Lower leg skin (tissue), 4 donors: ENCODE measurements at places on chromosomes 7 and 10. TPM values are rescaled to one million over a fixed set of nuclear protein-coding genes. Genes with fewer than 3 reads are reported as not detected.

DNA sequence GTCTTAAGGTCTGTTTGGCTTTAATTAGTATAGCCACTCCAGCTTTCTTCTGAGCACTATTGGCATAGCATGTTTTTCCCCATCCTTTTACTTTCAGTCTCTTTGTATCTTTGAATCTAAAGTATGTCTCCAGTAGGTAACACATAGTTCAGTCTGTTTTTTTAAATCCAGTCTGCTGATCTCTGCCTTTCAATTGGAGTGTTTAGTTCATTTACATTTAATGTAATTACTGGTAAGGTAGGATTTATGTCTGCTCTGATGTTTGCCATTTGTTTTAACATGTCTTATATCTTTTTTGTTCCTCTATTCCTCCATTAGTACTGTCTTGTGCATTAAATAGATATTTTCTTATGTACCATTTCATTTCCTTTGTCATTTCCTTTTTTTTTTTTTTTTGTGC is 72.5 kb downstream of the EXOC6 start:
- no peak for DNase-seq

IFIT1B gene
- total RNA-seq, result not detected

GRCh38 chr10:52762088-52762487 is 10.5 kb downstream of the MBL2 start:
- no peak for DNase-seq

DNA sequence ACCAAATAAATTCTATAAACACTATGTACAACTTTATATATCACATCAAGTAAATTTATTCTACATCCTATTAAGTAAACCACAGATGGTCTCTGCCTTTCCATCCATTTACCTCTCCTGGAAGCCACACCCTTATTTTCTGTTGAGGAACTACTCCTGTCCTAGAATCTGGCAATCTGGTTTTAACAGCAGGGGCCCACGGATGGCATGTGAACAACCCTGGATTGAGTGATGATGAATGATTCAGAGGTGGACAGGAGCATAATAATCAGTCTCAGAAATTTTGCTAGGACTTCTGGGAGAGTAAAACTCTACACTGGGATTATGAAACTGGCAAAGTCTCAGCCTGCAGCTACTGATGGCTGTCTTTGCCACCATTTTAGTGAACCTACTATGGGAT is 54.1 kb downstream of the CDK6 start:
- no peak for DNase-seq

DNA sequence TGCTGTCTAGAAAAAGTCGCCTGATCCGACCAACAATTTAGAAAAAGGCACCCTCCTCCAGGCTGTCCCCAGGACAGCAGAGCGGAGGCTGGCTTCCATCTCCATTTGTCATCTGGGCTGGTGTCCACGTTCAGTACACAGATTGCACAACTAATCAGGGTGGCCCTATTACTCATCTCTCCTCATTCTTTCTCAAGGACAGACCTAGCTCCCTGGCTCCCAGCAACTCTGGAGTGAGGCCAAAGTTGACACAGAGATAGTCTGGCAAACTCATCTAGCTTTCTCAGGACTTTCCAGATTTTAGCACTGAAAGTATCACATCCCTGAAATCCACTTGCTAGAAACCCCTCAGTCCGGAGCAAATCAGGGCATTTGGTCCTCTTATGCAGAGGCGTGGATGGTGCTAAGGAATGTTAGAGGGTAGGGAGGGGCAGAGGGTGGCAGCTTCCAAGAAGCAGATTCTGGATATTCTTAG is 75.1 kb downstream of the DNAH11 start:
- DNase-seq, result peak; percentile 46

TMEM139 gene
- total RNA-seq, result 12.8 TPM

DNA sequence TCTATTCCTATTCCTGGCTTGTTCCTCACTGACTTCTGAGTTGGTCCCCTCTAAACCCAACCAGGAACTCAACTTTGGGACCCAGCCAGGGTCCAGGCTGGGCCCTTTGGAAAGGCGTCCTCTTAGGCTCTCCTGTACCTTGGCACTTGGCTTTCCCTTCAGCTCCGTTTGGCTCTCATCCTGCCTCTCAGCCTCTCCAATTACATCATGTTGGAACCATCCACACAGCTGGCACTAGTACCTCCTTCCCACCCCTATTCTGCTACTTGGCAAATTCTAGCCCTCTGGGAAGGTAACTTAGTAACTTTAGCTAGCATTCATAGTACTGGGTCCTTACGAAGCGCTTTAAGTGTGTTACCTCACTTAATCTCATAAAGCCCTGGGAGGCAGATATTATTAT is 205.3 kb upstream of the HABP2 start:
- DNase-seq, result no peak

DNA sequence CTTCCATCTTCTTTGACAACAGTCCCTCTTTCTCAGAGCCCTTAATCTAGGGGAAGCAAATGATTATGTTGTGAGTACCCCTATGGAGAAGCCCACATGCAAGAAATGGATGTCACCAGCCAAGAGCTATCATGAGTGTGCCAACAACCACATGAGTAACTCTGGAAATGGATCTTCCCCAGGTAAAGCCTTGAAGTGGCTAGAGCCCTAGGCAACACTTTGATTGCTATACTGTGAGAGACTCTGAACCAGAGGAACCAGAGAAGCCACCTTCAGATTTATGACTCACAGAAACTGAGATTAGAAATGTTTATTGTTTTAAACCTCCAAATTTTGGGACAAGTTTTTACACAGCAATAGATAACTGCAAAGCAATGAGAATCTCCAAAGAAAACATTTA is 60.9 kb upstream of the COL1A2 start:
- DNase-seq, result no peak

DNA sequence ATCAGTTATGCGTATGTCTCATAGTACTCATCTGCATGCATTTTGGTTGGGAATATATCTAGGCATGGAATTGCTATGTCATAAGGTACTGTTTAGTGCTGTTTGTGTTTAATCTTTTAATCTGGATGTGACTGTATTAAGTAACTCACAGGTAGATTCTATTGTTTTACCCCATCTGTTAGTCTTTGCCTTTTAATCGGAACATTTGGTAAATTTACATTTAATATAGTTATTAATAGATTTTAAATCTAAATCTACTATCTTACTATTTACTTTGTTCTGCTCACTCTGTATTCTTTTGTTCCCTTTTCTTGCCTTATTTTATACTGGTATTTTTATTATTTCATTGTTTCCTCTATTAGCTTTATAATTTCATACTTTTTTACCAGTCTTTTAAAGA is 10.6 kb upstream of the ITGA8 start:
- DNase-seq, result no peak

HHEX gene
- total RNA-seq, result 2.5 TPM

DNA sequence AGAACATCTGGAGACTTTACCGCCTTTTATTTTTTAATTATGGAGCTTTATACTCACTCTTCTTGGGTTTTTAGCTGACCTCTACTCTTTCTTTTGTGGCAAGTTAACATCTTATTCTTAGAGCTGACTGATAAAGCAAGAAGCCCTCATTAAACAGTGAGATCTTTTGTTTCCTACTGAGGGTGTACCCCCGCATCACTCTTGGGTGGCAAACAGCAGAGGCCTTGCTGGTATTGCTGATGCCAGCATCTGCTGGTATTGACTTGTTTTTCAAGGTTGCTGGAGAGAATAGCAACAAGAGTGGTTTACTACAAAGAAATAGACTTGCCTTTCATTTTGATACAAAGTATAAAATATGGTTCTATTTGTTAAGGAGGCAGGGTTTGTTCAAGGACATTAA is 154.7 kb downstream of the ARID5B start:
- DNase-seq, result no peak

MKX gene
- 1.0 TPM for total RNA-seq

- no peak for DNase-seq
Measured at GRCh38 chr7:117654780-117655179, 175.0 kb downstream of the CFTR start.

GRCh38 chr10:114876169-114876568 is 54.6 kb downstream of the FHIP2A start:
- DNase-seq, result no peak

GRCh38 chr10:73253225-73253555 is 746 bp upstream of the MRPS16 start:
- no peak for DNase-seq

DNA sequence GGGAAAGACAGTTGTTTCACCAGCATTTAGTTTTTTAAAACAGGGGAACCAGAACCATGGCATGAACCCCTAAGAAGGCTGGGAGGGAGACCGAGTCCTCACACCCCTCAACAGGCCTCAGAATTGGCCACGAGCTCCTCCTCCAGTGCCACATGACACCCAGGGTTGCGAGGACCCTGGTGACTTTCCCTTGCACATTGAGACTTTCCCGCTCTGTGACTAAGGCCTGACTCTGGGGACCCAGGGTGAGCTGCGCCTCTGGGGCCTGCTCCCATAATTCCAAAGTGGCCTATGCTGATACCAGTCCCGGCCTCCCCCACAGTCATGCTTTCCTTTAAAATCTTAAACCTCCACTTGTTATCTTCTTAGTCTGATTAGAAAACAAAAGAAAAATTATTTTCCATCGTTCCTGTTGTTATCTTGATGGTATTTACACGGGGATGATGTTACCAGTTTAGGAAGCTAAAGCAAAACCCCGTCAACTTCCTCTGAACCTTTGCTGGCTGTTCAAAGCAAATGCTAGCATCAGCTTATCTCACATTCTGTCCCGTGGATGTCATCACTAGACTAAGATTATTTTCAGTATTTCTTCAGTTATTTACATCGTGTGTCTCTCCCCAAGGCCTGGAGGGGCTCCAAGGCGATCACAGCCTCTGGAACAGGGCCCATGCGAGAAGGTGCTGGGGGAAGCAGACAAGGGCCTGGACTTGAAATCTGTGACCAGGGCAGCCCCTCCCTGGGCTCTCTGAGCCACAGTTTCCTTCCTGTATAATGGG is 42.1 kb downstream of the FAM53B start:
- peak; percentile 90 for DNase-seq

DNA sequence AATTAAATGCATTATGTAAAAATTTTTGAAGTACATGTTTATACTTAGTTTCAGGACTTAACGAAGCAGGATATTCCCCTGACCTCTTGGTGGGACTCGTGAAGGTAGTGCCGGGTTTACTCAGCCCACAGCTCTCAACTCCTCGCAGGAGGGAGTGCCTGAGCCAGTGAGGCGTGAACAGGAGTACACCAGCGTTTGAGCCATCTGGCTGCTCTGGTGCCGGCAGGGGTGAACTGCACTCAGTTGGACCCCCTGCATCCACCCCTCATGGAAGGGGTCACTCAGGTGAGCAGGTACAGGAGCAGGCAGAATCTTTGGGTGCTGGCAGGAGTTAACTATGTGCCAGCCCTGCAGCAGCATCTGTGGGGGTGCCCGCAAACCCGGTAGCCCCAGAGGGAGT is 625.1 kb upstream of the PCDH15 start:
- no peak for DNase-seq

PRKAR2B gene
- total RNA-seq, result 6.9 TPM
